ENCODE measurements at places on chromosomes 11 and 22.

- no peak for DNase-seq
Measured at GRCh38 chr11:13596611-13597326, 71.7 kb upstream of the FAR1 start.

GRCh38 chr11:6096417-6096816 is 11.1 kb upstream of the OR56B4 start:
- DNase-seq, result no peak

GRCh38 chr11:113316256-113316655 is 1.9 kb downstream of the TTC12 start:
- DNase-seq, result no peak

- peak; percentile 25 for DNase-seq
Measured at GRCh38 chr11:117998664-117999353, 12.6 kb downstream of the IL10RA start.

DNA sequence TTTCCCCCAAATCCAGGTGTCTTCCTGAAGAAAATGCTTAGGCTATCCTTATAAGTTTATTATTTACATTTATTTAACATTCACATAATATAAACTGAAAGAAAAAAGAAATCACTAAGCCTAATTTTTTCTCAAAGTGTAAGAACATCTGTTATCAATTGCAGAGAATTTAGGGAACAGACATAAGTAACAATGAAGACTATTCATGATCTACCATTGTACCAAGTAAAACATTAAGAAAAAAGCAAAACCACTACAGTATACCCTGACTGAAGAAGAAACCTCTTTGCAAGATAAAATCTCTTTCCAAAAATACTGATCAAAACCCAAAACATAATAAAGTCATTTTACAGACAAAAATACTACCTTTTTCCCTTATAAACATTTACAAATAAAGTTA is 60.5 kb downstream of the NUP98 start:
- no peak for DNase-seq

GRCh38 chr11:131079036-131079435 is 162.8 kb upstream of the SNX19 start:
- no peak for DNase-seq

DNA sequence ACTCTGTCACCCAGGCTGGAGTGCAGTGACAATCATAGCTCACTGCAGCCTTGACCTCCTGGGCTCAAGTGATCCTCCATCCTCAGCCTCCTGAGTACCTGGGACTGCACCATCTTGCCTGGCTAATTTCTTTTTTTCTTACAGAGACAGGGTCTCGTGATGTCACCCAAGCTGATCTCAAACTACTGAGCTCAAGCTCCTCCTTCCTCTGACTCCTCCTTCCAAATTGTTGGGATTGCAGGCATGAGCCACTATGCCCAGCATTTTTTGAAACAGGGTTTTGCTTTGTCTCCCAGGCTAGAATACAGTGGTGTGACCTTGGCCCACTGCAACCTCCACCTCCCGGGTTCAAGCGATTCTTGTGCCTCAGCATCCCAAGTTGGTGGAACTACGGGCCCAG is 358.3 kb upstream of the MTNR1B start:
- DNase-seq, result no peak

DNA sequence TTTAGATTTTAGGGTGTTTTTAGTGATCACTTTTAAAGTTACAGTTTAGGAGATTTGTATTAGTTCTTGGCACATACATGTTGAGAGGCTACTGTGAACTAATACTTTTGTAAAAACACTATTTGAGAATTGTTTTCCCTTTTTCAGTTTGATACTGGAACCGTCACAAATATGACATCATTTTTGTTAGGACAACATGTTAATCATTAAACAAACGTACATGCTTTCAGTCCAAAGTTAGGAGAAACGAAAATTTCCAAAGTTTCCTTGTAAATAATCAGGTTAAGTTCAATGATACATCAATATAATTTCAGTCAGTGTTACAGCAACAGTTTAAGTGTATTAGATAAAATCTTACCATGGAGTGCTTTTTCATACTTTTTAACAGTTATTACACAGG is 53.1 kb downstream of the SPECC1L start:
- no peak for DNase-seq

DNA sequence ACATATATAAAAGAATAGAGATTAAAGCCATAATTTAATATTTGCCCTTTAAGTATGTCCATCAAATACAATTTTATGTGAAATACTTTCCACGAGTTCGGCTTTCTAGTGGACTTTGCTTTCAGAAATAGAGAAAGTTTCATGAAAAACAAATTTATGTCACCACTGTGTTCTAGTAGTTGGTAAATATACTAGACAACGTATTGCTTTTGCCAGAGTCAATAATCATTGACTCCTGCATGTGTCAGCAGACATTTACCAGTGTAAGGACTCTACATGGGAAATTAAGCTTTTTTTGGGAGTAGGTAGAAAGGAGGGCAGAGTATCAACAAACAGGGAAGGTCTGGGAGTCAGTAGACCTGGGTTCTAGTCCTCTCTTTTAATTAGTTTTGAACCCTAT is 32.3 kb upstream of the CAT start:
- DNase-seq, result no peak

GRCh38 chr11:73233211-73233610 is 15.1 kb downstream of the P2RY2 start:
- DNase-seq, result no peak

DNA sequence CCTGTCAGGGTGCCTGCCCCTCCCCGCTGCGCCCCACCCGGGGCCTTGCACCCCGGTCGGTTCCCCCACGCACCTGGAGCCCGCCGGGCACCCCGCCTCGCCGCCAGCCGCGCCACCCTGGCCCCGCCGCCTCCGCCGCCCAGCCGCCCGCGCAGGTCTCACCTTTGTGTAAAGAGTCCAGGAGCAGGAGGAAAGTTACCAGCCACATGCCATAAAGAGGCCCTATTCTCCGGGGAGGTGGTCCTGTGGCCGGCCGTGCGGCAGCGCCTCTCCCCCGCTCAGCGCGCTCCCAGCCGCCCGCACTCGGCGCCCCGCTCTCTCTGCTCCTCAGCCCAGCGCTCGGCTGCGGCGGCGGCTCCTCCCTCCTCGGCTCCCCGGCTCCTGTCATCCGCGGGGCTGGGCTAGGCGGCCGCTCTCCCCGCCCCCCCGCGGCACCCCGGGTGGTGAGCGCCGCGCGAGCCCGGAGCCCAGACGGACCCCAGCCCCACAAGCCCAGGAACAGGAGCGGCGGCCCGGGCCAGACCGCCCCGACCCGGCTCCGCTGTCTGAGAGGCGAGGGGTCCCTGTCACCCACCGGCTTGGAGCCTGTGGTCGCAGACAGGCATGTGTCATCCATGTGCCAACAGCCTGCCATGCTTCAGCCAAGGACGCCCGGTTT is at the start of gene DSCAML1:
DSCAML1 (minus strand) TSS at position 345 of the 658 bp plus-strand sequence; CDS start at position 208, 137 bp downstream.
- peak; percentile 56 for DNase-seq

DNA sequence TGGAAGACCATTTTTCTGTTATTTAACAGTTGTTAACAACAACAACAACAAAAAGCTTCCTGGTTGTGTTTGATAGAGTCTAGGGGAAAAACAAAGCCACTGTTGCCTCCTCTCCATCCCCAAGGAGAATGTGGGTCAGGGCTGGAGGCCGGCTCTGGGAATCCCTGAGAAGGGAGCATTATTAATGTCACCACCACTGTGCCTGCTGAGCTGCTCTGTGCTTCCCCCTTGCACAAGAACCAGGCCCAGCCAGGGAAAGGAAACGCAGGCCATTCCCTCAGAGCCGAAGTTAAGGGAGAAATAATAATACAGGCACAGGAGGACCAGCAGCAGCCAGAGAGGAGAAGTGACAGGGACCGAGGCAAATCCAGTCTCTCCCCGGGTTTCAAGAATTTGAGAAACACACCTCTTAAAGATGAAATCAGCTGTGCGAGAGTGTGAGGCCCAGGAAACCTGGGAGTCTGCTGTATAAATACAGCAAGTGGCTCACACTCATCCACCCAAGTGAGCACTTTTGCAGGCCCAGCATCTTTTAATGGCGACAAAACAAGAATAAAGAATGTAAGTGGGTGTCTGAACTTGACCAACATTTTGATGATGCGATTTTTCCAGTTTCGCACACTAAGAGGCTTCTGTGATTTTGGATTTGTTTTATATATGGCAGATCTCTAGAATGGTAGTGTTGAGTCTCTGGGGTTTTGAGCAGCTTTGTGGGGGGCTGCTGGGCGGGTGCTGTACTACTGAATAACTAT is 539.2 kb downstream of the NTM start:
- DNase-seq, result no peak

- no peak for DNase-seq
Measured at GRCh38 chr11:46555267-46556054, 38.4 kb downstream of the AMBRA1 start.

DNA sequence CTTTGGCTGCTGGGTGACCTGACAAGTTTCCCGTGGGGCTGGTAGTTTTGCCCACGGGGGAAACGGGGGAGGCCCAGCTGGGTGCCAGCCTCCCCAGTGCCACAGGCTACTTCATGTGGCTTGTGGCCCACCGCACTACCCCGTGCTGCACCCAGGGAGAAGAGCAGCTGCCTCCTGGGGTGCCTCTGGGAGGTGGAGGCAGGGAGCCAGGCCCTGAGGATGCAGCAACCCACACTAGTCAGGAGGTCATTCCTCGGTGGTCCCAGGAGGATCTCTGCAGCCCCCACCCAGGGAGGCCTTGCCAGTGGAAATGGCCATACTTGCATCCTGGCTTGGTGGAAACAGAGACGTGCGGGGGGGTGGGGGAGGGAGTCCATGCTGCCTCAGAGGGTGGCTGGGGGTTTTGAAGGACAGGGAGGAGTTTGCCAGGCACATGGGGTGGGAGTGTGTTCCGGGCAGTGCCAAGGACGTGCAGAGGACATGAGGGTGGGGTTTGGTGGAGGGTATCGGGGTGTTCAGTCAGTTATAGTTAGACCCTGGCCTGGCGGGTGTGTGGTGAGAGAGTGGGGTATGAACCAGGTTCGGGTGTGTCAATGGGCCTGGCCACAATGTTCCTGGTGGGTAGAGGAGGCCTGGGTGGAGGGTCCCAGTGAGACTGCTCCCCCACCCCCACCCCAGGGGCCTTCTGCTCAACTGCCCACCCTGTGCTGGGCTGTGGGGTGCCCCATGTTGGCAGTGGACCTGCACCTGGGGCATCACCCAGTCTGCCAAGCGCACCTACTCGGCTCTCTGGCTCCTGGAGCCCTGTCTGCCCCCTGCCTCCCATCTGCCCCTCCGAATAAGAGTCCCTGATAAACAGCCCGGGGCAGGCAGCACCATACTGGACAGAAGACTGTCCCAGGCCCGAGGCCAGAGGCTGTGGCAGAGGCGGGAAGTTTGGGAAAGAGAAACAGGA is 3.8 kb downstream of the PIM3 start:
- peak; percentile 42 for DNase-seq

GRCh38 chr22:46857885-46858143 is 95.4 kb downstream of the TBC1D22A start:
- DNase-seq, result no peak

DNA sequence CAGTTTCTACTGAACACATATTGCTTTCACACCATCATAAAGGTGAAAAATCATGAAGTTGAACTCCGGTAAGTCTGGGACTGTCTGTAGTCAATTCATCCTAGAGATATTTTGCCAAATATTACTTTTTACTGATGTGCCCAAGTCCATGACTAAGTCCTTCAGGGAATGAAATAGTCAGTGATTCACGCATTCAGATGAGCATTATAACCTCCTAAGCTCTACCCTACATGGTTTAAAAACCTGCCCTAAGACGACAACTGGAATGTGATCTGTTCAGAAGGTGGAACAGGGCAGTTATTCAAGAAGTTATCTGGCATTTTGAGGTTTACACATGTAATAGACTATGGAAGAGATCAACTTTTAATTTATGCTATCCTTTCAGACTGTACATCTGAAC is 125.6 kb downstream of the TRPC6 start:
- DNase-seq, result no peak

- DNase-seq, result no peak
Measured at GRCh38 chr22:41621911-41622179, 750 bp downstream of the XRCC6 start.

GRCh38 chr11:64881476-64881875 is 3.1 kb upstream of the EHD1 start:
- DNase-seq, result no peak

GRCh38 chr22:29031227-29032011 is 30.2 kb downstream of the C22orf31 start:
- DNase-seq, result peak; percentile 26

Measured in stimulated activated CD8-positive, alpha-beta memory T cell treated with anti-CD3 and anti-CD28 coated beads, Interleukin-4, amount 100 ng/mL, for 48 hours (primary cell).